Lung microvascular endothelial cell (primary cell): ENCODE measurements at places on chromosomes 7 and 10. TPM values are rescaled to one million over a fixed set of nuclear protein-coding genes. Genes with fewer than 3 reads are reported as not detected.
A peak's percentile ranks its signal among the peaks of the same experiment; 100 is the strongest.

TMEM229A gene
- not detected in 2 replicates for total RNA-seq

GRCh38 chr7:107564553-107565298 lies 955 bp downstream of the DUS4L start:
- peak; percentile 85 for DNase-seq

SEC31B gene
- total RNA-seq = 0.65 and 2.0 TPM in 2 replicates

DNA sequence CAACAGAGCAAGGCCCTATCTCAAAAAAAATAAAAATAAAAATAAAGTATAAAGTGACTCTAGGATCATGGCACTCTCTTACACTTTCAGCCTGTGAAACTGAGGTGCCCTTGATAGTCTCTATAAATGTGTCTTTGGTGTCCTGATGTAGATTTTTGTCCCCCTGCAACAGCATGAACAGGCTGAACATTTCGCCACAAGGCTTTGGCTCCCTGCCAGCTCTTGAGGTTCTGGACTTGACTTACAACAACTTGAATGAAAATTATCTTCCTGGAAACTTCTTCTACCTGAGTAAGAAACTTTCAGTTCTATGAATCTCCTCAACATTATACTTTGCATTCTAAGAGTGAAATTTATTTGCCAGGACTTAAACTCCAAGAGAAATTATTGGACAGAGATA lies 48.1 kb upstream of the BMS1 start:
- DNase-seq = no peak

KNDC1 gene
- 0.20 TPM in 1 of 2 replicates, not detected in the other for total RNA-seq

GRCh38 chr10:108582387-108582786 lies 1340.9 kb downstream of the XPNPEP1 start:
- DNase-seq = peak; percentile 60

DNA sequence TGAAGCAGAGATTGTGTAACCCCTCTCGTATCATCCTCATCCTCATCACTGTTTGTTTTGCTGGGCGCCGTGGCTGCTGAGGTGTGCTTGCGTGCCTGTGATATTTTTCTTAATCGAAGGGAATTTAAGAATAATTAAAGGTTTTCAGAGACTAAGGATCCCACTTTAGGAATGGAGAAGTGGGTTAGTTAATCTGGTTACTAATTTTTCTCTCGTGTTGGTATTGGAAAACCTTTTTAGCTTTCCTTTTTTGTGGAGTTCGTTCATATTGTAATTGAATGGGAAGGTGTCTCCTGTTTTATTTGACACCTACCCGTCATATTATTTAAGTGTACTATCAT lies 1.3 kb downstream of the UBN2 start:
- no peak for DNase-seq

GRCh38 chr7:135597926-135598305 lies 40.2 kb downstream of the NUP205 start:
- DNase-seq = no peak

DNA sequence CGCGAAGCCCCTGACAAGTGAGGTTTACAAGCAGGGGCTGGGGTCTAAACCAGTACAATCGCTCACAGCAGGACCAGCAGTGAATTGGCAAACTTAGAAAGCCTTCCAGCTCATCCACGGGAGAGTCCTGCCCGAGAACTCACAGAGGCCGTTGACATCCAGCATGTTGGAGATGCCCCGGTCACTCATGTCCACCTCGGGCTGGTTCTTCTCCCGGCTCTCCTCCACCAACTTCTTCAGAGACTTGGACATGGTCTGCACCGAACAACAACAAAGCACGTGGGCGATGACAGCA lies 447 bp downstream of the RSU1 start:
- DNase-seq = peak; percentile 57

RTKN2 gene
- under 0.01 TPM in 2 replicates for total RNA-seq

DNA sequence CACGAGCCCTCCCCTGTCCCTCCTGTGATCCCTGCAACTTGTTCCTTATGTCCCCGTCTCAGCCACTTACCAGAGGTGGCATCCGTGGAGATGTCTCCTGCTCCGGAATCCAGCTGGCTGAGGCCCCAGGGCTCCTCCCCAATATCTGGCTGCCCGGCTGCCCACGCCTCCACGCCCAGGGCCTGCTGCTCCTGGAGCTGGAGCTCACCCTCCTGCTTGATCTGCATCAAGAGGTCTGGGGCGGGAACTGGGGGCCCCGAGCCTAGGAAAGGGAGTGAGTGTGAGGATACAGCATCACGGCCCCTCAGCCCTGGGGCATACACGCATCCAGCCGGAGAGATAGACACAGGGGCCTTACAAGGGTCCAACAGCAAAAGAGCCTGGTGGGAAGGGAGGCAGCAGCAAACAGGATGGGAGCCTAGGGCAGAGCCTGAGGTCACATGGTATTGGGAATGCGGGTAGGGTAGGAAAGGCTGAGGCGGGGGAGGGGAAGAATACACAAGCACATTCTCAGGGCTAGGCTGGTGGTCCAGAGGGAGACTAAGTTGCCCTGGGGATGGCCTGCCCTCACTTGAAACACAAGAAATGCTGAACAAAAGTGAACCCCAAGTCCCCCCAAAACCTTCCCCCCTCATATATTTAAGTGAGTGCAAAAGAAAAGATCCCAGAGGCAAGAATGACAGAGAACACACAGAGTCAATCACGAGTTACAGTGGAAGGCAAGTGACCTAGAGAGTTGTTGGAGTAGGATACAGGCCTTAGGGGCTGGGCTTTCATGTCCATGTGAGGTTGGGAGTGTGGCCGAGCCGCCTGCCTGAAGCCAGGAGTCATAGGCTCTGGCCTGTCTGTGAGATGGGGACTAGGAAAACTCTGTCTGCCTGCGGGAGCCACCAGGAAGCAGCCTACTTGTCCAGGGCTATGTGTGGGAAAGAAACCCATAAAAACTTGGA lies 16.9 kb upstream of the ZNF777 start:
- no peak for DNase-seq

- DNase-seq = peak; percentile 14
Observed at GRCh38 chr10:75803816-75804552, 372.6 kb downstream of the LRMDA start.

GRCh38 chr7:11188529-11189310 lies 215.0 kb downstream of the PHF14 start:
- no peak for DNase-seq

DNA sequence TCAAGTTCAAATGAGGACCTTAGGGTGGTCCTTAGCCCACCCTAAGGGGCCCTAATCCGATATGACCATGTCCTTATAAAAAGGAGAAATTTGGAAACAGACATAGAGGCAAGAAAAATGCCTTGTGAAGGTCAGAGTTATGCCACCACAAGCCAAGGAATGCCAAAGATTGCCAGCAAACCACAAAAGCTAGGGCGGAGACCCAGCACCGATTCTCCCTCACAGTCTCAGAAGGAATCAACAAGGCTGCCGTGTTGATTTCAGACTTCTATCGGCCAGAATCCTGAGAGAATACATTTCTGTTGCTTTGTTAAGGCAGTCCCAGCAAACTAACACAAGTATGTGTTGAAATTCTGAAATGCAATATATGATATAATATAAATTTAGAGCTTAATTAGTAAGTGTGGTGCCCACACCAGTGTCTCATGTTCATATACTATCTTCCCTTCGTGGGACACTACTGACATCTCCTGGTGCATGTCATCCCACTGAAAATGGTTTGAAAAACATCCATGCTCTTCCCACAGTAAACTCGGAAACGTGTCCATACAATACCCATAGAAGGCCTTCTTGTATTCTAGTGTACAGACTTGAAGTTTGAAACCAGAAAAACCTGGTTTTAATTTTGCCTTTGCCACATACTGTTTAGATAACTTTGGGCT lies 349.0 kb downstream of the TNS3 start:
- DNase-seq = no peak

UBTD1 gene
- 41.6 and 59.9 TPM in 2 replicates for total RNA-seq

GRCh38 chr7:150365673-150366398 lies 2.8 kb upstream of the REPIN1 start:
- DNase-seq = no peak

DNA sequence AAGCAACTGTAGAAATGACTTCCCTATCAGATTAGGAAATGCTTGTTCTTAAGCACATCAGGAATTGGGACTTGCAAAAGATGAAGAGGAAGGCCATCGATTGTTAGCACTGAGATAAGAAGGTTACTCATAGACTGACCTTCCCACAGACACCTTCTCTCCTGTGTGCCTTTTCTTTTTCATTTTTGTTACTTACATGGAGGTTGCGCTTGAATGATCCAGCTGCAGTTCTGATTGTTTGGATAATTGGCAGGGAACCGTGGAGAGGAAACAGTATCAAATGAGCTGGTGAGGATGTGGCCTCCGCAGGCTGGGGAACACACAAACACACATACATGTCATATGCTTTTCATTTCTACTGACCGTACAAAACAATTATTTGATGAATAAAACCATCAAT lies 134.9 kb upstream of the RSU1 start:
- DNase-seq = peak; percentile 77

NPY gene
- not detected in 2 replicates for total RNA-seq

GRCh38 chr7:117492649-117493048 lies 12.8 kb downstream of the CFTR start:
- DNase-seq = no peak

DNA sequence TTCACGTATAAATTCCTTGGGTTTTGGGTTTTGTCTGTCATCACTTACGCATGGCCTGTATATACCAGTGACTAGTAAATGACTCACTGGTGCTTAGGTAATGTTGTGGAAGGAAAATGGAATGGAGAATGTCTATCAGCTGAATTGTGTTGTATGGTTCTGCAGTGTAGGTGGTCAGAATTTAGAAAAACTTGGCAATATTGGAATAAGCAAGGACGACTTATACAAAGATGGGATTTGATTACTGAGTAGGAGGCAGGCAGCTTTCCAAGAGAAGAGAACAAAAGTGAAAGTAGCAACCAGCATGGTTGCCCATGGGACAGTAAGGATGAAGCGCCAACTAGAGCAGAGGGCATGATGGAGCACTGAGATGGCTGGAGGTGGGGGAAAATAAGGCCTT lies 168.6 kb upstream of the CSTF2T start:
- DNase-seq = peak; percentile 46

GRCh38 chr10:49594594-49594993 lies 15.5 kb upstream of the SLC18A3 start:
- DNase-seq = peak; percentile 78

- DNase-seq = peak; percentile 67
Observed at GRCh38 chr10:11424456-11425295, 186.8 kb downstream of the USP6NL start.

PODXL gene
- total RNA-seq = 75.0 and 152 TPM in 2 replicates

- DNase-seq = no peak
Observed at GRCh38 chr7:117724898-117725297, 148.3 kb downstream of the CTTNBP2 start.

DNA sequence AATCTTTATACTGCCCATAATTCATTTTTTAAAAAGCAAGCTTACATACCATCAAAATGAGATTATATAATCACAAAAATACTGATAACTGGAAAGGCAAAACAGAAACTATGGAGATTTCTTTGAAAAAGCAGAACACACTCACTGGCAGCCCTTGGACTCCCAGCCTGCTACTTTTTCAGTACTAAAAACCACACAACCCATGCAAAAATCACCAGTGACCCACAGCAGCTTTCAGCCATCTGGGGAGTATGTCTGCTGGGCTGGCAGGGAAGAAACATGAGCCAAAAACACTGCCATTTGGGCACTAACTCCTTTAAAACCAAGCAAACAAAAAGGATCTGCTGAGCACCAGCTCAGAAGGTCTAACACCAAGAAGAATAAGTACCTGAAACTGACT lies 80.0 kb upstream of the DDC start:
- DNase-seq = no peak

DNA sequence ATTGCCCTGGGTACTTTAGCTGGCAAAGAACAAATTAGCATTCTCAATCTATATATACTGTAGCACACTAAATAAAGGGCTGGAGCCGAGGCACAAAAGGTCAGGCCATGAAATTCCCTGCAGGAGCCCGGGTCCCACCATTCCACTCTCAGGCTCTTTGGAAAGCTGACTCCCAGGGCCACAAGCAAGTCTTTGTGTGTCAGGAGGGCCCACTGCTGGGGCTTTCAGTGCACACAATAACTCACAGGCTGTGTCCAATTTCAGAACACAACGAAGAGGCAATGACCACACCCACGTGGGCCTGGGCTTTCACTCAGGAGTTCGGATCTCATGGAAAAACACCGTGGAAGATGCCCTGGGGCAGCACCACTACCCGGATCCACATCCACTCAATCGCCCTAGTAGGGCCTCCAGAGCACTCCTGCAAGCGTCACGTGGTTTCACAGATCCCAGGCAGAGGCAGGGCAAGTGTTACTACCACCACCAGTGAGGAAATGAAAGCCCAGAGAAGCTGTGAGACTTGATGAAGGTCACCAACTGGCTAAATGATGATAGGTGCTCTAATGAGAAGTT lies 60.3 kb downstream of the COBL start:
- no peak for DNase-seq

DNA sequence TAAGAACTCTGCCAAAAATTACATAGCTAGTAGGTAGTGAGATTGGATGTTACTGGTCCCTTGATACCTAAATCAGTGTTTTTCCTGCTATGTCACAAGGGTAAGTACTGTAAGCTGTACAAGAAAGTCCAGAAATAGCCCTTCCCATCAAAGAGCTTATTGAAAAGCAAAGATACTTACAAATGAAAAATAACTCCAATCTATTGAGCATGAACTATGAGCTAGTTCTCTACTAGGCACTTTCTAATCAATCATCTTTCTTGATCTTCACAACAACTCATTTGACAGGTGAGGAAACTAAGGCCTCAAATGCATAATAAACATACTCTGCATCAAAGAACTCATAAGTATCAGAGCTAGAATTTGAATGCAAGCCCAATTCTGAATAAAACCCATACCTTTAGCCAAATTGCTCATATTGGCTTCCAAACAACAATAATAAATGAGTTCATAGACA lies 249.8 kb upstream of the TCF7L2 start:
- DNase-seq = no peak

DNA sequence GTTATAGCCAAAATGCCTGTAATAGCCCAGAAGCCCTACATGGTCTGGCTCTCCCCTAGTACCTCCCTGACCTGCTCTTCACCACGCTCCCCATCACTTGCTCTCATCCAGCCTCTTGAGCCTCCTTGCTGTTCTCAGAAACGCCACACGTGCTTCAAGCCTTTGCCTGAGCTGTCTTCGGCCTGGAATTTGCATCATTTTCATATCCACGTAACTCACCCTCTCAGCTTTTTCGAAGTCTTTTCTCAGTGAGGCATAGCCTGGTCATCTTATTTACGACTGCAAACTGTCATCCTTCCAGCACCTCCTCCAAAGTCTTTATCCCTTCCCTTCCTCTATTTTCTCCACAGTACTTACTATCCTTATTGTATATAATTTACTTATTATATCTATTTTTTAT lies 151.0 kb upstream of the AHR start:
- DNase-seq = no peak

- DNase-seq = no peak
Observed at GRCh38 chr10:127915324-127915723, 8.4 kb downstream of the PTPRE start.

DNA sequence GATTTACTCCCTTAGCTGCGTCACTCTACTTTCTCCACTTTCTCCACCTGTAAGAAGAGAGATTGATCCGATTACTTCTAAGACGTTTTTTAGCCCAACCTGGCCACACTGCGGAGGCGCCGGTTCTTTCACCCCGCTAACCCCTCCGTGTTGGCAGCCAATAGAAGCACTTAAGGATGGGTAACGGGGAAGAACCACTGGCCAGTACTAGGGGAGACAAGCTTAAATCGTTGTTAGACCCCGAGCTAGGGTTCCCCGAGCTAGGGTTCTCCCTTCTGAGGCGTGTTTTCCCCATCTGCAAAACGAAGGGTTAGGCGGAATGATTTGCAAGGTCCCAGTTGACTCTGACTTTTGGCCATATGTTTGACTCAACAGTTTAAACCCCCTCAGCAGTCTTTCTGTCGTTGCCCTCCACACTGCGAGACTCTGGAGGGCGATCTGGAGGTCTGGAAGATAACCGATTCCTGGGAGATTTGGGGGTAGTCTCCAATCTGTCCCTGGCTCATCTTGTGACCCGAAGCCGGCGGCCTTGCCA lies 644 bp downstream of the UMAD1 start:
- peak; percentile 13 for DNase-seq
